NCI-H1092 (cell line): ENCODE measurements at places on chromosomes 1 and 21.

DNA sequence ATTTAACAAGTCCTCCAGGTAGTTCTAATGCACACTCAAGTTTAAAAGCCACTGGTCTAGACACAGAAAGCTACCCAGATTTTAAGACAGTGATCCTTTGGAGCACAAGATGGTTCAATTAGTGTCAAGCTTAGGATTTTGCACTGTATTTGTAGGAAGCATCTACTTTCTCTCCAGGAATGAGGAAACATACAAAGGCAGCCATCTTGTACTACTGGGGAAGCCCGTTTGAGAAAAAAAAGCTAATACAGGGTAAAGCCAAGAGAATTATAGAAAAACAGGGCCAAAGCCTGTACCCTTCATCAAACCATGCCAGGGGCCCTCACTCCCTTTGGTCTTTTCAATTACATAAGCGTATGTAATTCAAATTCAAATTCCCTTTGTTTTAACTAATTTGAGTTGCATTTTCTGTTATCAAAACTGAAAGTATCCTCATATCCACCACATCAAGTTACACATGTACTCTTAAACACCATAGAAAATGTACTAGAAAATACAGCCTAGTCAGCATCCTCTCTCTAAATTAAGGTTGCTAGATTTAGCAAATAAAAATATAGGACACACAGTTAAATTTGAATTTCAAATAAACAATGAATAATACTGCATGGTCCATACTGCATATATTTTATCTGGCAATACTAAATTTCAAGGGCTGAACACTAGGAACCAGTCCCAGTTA, 17.4 kb downstream of the PIK3R3 start:
- DNase-seq = no peak

- DNase-seq = no peak
Observed at GRCh38 chr1:49251019-49251784, 474.5 kb upstream of the BEND5 start.

GRCh38 chr1:69055194-69055593, 512.5 kb upstream of the LRRC7 start:
- no peak for DNase-seq

DNA sequence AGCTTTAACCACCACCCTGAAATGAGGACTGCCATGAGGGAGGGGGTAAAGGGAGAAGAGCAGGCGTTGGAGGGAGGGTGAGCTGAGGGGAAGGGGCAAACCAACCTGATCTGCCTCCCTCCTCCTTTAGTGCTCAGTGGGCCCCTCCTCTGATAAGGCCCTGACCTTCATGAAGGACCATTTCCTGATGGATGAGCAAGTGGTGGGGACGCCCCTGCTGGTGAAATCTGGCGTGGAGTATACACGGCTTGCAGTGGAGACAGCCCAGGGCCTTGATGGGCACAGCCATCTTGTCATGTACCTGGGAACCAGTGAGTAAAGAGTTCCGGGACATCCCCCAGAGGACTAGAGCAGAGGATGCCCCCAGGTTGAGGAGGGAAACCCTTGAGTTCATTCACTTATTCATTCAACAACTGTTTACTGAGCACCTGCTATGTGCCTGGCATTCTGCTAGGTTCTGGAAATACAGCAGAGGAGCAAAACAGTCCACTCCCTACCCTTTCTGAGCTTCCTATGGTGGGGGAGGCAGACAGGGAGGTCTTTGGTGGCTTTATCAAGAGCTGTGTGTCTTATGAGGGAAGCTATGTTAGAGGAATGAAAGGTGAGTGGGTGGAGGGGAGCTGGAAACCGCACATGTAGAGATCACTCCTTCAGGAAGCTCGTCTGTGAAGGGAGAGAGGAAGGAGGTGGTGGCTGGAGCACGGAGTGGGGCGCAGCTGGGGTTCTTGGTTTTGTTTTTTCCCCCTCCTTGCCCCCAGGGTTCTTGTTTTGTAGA, 19.5 kb downstream of the SEMA4A start:
- DNase-seq = no peak

- peak; percentile 15 for DNase-seq
Observed at GRCh38 chr1:23751050-23751814, 8.0 kb downstream of the ELOA start.

DNA sequence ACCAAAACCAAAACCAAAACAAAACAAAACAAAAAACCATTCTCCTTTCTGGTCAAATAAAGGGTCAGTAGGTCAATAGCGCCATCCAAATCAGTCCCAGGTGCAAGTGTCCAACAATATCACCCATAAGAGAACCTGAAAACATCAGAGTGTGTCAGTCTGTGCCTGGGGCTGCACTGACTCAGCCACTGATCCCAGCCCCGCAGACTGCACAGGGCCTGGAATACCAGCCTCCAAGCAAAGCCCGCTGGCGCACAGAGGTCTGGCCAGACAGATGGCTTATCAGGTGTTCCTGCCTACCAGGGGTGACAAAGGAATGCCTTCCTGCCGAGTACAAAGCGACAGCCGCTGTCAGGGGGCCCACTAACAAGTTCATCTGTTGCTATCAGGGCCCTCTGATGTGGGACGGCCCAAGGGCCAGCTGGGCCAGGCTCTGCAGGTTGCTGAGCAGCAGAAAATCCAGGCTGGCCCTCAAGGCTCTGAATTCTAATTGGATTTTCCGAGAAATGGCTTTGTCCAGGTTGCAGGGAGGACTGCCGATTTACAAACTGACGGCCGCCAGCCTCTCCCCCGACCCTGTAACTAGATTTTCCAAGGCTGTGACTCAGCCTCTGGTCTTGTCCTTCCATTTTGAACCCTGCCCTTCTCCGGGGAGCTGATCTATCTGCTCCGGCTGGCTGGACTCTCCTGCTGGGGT, 13.7 kb upstream of the TMEM51 start:
- DNase-seq = no peak

DNA sequence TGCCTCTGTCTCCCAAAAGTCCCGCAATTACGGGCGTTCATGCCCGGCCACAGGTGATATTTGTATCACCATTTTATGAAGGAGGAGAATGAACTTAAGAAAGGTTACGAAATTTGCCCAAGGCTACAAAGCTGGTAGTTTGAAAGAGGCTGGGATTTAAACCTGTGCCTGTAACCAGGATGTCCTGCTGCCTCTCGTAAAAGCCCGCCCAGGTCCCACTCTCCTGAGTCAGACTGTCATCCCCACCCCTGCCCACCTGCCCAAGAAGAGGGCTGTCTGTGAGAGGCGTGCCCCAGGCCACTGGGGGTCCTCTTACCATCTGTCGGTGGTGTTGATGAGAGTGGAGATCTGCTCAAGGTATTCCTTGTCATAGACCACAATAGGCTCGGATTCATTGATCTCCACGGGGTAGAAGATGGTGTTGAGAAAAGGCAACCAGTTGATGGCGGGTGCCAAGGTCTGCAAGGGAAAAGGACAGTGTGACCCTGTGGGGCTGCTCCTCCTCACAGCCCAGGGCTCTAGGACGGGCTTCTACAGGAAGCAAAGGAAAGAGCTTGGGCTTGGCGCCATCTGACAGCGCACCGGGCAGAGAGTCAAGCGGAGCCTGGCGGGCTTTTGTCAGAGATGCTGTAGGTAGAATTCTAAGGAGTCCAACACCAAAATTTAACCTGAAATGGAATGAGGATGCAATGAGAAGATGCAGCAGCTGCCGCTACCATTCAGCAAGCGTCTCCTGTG, 43.2 kb downstream of the ECE1 start:
- DNase-seq = no peak

GRCh38 chr1:242673652-242674051, 149.2 kb upstream of the PLD5 start:
- no peak for DNase-seq
